ENCODE measurements at places on chromosomes 1 and 21.

DNA sequence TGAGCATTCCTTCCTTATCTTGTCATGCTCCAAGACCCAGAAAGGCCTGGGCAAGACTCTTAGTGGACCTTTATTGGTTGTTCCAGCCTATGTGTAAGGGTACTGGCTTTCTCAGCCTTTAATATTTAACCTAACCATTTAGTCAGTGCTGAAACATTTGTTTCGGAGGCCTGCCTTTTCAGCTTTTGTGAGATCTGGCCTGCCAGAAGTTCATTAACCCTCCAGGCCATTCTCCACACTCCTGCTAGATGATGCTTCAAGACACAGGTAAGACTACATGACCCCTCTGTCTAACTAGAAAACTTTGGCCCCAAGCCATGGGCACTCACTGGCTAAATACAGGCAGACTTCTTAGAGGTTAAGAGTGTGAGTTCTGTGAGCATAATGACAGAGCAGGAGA lies 138.4 kb upstream of the ZP4 start:
- DNase-seq, result no peak

- no peak for DNase-seq
These were observed 35.5 kb upstream of the TTC22 start for GRCh38 chr1:54836594-54836993.

- no peak for DNase-seq
These were observed 42.2 kb upstream of the TRABD2B start for GRCh38 chr1:48039088-48040054.

- no peak for DNase-seq
These were observed 5.4 kb upstream of the NTNG1 start for GRCh38 chr1:107135463-107135862.

GRCh38 chr1:230570724-230571360 lies 71.4 kb upstream of the COG2 start:
- no peak for DNase-seq

DNA sequence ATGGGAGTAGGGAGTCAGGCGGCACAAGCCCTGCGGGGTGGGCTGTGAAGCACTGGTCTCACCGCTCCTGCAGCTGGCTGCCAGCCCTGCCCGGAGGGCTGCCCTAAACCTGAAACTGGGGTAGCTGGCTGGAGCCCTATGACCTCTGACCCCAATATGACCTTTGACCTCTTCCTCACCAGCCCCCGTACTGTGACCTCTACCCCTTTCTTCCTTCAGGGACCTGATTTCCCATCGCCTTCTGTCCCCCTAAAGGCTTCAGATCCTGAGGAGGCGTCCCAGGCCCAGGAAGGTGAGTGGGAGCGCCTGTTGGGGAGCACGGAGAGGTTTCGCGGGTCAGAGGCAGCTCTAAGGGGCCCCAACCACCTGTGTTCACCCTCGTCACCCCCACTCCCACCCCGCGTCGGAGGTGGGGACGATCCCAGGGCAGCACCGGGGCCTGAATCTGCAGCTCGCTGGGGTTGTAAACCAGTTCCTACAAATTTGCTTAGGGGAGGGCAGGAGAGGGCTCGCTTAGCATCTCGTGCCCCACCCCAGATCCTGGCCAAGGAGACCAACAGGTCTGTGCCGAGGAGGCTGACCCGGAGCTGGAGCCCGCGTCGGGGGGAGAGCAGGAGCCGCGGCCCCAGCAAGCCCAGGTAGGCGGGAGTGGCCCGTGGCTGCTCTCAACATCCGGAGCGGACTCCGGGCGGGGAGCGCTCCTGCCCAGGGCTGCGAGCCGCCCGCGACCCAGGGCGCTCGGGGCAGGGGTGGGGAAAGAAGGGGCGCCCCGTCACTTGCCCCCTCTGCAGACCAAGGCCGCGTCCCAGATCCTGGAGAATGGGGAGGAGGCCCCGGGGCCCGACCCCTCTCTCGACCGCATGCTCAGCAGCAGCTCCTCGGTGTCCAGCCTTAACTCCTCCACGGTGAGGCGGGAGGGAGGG lies 7.3 kb downstream of the SYTL1 start:
- DNase-seq, result no peak

- no peak for DNase-seq
These were observed 48.5 kb upstream of the FBXO28 start for GRCh38 chr1:224065455-224065854.

DNA sequence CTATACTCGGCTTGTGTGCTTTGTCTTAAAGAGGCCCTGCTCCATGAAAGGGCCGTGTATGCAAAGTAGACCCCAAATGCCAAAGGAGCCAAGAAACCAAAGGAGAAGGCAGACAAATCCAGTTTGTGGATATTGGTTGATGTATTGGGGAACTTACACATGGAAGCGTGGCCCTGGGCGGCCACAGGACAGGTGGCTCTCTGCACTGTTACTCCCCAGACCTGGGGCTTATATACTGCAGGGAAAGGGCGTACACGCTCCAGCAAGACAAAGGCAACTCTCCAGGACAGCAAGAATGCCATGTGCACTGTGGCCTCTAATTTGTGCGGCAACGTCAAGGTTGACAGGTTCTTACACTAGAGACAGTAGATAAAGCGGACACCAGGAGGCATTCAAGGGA lies 24.8 kb downstream of the RSPH1 start:
- no peak for DNase-seq

DNA sequence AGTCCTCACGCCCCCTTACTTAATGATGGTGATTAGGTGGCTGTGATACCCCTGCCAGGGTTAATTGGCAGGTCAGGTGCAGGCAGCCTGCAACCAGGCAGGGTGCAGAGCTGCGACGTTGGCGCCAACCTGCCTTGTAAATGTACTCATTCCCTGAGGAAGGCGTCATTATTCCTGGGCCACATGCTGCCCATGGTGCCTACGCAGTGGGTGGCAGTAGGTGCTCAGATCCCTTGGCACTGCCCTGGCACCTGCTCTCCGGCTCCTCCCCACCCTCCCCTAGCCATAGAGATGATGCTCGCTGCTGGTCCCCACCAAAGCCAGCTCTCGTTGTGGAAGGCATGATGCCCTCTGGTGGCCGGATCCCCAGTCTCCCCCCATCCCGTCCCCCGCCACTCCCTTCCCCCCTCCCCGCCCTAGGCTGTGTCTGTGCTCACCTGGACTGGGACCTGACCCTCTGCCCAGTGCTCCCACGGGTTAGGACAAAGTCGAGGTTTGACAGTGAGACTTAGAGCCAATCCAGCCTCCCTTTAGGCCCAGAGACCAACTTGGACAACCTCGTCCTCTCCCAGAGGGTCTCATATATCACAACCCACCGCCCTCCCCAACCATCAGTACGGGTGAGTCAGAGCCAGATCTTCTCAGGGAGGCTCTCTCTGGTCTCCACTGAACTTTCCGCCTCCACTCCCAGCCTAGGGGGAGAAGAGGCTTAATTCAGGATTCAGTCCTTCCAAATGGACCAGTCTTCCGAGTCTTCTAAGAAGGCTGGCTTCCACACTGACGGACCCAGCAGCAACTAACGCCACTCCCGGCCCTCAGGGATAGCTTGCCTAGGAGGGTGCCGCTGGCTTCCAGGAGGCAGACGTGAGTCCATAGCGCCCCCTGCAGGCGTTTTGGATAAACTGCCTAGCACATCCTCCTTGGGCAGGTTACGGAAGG lies 5.7 kb downstream of the KRTCAP2 start:
- DNase-seq, result peak; percentile 64
